Caudate nucleus (tissue), 63 donors: ENCODE measurements at places on chromosomes 16 and 17.

GRCh38 chr17:44102849-44103622, 20.4 kb downstream of the HDAC5 start:
- DNase-seq, result no peak

DNA sequence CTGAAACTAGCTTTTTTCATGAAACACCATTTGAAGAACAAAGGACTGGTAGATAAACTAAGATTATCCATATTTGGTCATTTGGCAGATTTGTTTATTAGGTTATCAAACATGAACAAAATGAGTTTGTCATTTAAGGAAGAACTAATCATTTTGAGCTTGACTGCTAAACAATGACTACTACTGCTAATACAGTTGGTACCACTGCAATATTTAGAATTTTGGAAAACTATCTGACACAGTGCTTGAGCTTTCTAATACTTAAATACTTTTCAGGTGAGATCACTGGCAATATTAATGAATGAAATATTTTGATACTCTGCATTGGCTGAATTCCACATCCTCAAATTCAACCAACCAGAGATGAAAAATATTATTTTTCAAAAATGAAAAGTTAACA, 47.2 kb downstream of the MED13 start:
- DNase-seq, result no peak

GRCh38 chr17:74351552-74352210, 10.0 kb downstream of the BTBD17 start:
- no peak for DNase-seq

GRCh38 chr16:53892155-53892554, 188.2 kb downstream of the FTO start:
- DNase-seq, result peak; percentile 46

- no peak for DNase-seq
Measured at GRCh38 chr16:583815-584591, 5.9 kb upstream of the RAB40C start.

DNA sequence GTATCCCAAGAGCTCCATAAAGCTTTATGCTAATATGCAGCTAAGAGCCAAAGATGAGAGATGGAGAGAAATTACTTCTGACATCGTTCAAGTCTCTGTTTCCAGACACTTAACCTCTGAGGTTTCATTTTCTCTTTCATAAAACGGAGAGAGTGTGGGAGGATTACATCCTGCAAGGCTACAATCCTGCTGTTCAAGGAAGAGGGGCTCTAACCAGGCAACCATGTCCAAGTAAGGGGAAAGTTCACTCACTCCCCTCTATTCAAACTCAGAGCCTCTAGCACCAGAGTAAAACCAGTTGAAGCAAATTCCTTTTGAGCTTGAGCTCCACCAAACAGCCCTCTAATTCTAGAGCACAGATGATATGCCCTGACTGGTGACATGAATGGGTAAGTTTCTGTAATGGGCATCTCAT, 397.4 kb downstream of the NPIPA8 start:
- DNase-seq, result no peak

DNA sequence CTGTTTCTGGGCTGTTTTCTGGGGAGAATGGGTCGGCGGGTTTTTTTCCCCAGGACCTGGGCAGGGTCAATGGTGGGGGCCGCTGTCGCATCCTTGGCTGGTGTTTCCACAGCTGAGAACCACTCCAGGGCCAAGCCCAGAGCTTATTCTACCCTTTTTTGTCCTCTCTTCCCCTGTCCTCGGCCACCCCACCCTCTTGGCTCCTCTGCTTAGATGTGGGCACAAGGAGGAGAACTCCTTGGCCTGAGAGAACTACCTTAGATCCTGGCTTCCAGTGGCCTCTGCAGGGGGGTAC, 4.0 kb downstream of the NOD2 start:
- no peak for DNase-seq

DNA sequence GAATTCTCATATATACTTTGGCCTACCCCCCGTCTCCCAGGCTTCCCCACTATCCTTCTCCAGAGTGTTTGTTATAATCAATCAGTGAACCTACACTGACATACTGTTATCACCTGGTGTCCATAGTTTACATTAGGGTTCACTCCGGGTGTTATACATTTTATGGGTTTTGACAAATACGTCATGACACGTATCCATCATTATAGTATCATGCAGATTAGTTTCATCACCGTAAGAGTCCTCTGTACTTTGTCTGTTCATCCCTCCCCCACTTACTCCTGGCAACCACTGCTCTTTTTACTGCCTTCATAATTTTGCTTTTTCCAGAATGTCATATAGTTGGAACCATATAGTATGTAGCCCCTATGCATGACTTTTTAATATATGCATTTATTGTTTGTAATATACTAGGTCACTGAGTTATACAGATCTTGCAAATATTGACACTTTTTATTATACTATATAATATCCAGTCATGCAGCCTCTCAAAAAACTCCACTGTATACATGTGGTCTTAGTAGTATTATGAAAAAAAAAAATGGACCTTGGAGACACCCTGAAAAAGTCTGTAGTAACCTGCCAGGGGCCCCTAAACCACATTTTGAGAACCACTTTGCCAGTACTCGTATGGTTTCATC, 28.4 kb downstream of the PPM1D start:
- DNase-seq, result no peak

DNA sequence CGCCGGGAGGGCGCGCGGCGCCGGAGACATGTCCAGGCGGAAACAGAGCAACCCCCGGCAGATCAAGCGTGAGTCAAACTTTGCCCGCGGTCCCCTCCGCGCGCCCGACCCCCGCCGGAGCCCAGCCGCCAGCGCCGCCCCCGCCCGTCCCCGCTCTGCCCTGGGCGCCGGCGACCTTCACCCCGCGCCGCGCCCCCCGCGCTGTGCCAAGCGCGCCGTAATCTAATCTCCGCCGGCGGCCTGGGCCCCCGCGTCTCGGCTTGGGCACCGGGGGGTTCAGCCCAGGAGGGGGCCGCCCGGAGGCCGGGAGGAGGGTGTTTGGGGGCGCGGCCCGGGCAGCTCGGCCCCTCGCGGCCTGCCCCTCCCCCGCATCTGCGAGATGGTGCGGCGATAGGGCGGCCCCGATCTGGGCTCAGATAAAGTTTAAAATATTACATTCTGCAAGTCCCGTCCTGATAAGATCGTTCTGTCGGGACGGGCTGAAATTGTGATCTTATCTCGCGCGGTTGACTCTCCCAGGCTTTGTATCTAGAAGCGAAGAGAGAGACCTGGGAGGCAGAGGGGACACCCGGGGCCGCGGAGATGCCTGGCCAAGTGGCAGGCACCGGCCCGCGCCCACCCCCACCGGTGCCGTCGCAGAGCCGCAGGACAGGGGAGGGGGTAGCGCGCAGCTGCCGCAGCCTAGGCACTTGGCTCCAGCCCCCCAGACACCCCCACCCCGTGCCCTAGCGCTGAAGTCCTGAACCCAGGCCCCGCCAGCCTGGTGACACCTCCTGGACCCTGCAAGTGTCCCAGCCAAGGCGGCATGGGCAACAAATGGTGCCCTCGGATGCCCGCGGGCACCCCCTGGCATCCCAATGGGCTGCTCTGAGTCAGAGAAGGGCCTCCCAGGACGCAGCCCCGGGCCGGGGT, 787 bp downstream of the ZFPM1 start:
- no peak for DNase-seq

DNA sequence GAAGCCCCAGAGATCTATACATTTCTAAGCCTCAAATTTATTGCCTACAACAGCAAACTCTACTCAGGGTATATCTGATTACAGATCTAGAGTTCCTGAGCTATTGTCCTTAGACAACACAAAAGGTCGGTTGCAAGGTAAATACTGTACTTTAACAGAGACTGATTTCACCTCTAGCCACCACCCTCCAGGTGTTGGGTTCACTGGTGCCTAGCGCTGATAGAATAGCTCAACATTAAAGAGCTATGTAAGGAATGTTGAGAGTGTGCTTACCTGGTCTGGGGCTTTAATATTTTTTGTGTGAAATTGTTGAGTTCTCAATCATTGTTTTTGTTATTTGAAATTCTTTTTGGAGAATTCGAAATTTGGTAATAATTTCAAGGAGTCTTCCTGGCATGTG, 277.0 kb upstream of the PSMD7 start:
- DNase-seq, result no peak

DNA sequence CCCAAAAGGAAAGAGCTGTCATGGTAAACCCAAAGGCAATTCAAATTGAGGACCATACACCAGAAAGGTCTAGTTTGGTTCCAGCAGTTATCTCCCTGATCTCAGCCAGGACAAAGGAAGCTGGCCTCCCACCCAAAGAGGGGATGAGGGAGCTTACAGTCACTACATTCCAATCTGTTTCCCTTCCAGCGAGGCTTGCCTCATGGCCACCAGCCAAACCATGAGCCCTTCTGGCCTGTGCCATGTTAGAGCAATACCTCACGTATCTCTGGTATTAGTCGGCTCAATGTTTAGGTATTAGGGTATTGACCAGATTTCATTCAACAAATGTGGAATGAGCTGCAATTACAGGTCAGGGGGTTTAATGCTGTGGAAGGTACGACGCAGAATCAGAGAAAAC, 8.4 kb downstream of the NDUFAB1 start:
- no peak for DNase-seq
